ENCODE measurements at places on chromosomes 13 and 19.

- no peak for DNase-seq
Measured at GRCh38 chr13:73900591-73900990, 233.6 kb downstream of the KLF12 start.

GRCh38 chr19:10651851-10652250 is 2.3 kb upstream of the ILF3 start:
- DNase-seq: no peak

DNA sequence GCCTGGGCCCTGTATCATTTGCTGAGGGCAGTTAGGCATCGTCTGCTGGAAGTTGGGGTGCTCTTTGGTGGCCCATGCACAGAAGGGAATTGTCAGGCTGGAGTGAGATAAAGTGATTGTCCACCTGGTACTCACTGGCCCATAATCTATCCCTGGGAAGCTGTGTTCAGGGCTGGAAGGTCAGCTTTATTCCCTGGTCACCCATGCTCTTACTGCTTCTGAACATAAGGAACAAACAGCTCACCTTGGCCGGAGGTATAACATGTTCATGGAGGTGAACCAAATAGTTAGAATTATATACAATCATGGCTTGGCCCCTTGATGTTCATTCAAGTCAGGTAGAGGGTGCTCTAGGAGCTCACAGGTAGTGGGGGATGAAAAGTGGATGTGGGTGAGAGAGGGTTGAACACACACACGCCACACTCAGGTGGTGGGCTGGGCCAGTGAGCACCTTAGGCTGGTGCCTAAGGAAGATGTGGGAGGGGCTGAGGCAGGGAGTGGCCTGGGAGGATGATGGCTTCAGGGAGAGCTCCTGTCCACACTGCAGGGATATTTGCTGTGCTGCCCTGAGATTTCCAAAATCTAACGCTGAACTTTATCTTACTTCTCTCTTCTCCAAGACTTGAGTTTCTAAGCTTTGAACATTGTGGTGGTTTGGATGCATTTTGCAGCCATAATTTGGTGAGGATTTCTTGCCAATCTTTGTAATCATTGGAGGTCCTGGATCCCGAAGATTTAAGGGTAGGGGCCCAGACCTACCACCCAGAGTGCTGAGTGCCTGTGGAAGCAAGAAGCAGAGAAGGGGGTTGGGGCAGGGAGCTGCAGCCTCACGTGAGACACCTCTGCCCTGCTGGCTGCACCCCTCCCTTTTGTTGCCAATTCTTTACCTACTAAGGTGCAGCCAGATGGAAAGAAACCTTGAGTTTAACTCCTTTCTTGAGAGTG is 420.6 kb downstream of the ZNF536 start:
- DNase-seq: no peak

DNA sequence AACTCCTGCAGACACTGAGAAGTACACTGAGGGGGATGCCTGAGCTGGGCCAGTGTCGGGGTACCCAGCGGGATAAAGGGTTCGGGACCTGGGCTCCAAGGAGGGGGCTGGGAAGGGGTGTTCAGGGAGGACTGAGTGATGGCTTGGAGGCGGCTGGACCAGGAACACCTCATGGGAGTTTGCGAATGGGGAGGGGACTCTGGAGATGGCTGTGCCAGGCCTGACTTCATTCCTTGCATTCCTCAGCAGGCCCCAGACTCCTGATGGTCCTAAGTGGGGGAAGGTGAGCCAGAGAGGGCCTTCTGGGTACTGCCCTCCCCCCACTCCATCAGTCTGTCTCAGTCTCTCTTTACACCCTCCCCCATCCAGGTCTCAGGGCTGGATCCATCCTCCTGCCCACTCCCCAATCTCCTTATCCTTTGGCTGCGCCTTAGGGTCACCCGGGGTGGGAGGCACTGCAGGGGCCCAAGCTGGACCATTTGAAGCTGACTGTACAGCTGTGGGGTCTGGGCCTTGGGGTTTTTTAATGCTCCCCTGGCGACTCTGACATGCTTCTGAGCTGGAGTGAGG is 13.8 kb downstream of the PAK4 start:
- no peak for DNase-seq

- DNase-seq: no peak
Measured at GRCh38 chr13:59472134-59472533, 691.6 kb downstream of the DIAPH3 start.

- no peak for DNase-seq
Measured at GRCh38 chr19:36013280-36014011, 567 bp downstream of the ALKBH6 start.

- DNase-seq: no peak
Measured at GRCh38 chr13:104962411-104962810, 1573.1 kb downstream of the EFNB2 start.

DNA sequence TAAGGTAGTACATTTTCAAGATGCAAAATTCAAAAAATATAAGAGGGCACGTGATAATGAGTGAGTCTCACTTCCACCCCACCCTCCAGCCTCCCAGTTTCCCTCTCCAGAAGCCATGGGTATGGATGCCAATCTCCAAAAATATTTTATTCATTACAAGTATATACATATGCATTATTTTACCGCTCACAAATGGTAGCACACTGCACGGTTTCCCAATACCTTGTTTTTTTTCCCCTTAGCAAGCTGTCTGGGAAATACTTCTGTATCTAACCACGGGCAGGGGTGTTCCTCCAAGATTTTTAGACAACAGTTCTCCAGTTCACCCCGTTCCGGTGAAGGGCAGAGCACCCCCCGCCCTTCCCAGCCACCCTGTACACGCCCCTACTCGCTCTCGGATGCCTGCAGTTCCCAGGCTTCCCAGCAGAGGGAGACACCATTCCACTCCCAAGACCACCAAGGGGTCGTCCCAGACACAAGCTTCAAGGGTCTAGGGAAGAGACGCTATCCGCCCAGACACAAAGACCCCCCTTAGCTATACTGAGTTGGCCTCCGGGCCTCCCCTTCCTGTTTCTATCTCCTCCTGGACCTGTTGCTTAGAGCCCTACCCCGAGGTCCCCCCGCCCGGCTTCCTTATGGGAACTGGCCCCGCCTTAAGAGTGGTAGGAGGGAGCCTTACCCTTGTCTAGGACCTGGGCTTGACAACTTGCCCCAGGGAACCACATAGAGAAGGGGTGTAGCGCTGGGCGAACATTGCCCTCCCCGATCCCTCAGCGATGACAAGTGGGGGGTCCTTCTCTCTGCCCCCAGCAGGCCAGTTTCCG is 1.1 kb upstream of the FXYD3 start:
- peak; percentile 60 for DNase-seq

- DNase-seq: no peak
Measured at GRCh38 chr19:2288338-2288817, 6.4 kb upstream of the PEAK3 start.

DNA sequence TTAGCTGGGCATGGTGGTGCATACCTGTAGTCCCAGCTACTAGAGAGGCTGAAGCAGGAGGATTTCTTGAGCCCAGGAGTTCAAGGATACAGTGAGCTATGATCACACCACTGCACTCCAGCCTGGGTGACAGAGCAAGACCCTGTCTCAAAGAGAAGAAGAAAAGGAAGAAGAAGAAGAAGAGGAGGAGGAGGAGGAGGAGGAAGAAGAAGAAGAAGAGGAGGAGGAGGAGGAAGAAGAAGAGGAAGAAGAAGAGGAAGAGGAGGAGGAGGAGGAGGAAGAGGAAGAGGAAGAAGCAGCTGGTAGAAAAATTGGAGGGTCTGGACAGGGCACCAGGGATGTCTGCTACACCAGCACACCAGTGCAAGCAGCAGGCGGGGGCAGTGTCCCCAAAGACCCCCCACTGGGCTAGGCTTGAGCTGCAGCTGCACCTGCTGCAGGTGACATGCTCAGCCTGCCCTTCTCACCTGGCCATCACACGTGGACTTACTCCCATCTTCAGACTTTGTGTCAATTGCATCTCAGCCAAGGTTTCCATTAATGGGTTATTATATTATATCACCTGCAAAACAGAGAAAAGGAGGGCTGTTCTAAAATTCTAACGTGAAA is 180.9 kb upstream of the ZNF507 start:
- no peak for DNase-seq

- no peak for DNase-seq
Measured at GRCh38 chr13:102763741-102764140, 9.8 kb downstream of the TEX30 start.

DNA sequence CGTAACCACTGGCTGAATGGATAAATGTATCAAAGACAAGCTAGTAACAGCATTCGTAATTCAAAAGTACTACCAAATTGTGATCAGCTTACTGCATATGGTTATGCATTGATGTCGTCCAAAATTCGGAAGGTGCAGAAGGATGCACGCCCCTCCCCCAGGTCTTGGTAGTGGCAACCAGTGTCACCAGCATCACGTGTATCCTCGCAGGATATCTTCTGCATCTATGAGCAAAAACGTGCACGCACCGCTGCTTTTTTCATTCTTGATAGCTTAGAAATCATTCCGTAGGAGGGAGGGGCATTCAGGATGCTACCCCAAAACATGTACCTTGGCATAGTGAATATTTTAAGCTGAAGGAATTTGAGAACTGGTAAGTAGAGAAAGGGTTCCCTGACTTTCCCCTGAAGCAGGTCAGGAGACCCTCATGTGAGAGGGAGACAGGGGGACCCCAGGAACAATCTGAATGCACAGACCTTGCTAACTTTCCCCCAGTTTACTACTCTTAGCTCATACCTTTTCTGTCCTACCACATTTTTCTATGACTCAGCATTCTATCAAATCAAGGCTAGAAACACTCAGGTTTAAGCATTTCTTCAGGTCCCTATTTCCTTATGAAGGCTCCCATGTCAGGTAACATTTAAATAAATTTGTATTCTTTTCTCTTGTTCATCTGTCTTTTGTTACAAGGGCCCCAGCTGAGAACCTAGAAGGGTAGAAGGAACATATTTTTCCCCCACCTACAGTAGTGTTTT is 61.2 kb upstream of the TM9SF2 start:
- no peak for DNase-seq

DNA sequence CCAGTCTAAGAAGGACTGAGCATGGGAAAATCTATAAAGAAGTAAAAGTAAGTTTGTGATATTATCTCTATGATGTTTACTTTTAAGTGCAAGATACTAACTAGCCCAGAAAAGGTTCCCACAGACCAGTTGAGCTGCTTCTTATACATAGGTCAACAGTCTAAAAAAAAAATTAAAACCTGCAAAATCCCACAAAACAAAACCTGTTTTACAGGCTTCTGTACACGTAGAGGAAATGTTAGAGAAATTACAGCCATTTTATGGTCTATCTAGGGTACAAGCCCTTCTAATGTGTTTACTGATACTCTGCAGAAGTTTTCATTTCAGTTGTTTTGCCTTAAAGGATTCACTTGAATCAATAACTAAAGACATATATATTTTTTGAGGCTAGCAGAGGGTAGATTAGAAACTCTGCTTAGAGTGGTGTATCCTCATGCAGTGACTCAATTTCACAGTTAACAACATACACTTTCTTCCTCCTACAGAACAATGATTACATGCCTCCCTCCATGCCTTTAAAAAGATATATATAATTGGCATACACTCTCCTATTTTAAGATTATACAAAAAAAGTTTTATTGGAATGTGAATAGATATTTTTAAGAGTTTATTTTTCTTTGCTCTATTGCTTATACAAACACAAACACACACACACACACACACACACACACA is 43.9 kb downstream of the CAB39L start:
- no peak for DNase-seq

DNA sequence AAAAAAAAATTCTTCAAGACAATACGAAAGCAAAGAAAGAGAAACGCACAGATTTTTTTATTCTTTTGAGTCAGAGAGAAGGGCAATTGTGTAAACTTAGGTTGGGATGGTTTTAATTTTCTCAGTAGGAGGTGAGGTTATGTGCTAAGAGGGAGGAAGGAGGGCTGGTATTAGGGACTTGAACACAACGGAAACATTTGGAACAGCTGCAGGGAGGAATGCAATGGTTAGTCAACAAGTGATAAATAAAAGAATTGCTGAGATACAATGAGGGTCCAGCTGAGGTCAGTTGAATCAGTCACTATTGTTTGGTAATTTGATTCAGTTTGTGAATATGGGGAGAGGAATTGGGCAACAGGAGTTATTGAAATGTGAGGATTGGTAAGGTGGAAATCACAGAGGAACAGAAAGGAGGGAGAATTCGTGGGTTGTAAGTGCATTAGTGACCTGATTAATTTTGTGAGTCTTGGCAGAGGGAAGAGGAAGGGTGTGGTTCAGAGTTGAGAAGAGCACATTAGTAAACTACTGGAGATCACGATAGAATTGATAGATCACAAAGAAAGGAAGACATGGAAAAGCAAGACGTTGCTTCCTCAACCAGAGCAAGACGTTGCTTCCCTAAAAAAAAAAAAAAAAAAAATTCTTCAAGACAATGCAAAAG is 499.5 kb upstream of the SPRY2 start:
- peak; percentile 2 for DNase-seq

DNA sequence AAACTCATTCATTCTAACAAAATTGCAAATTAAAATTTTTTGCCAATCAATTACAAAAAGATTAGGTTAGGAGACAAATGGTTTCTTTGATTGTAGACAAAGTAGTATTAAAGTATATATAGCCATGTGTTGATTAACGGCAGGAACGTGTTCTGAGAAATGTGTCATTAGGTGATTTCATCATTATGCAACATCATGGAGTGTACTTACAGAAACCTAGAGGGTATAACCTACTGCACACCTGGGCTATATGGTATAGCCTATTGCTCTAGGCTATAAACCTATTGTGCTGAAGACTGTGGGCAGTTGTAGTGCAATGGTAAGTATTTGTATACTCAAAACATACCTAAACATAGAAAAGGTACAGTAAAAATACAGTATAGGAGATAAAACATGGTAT is 906.8 kb upstream of the SPRY2 start:
- no peak for DNase-seq

DNA sequence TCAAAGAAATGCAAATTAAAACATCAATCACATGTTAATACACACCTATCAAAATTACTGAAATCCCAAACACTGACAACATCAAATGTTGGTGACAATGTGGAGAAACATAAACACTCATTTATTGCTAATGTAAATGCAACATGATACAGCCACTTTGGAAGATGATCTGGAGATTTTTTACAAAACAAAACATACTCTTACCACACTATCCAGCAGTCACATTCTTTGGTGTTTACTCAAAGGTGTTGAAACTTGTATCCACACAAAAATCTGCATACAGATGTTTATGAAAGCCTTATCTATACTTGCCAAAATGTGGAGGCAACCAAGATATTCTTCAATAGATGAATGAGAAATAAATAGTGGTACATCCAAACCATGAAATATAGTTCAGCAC is 1219.5 kb upstream of the PCDH20 start:
- DNase-seq: no peak

DNA sequence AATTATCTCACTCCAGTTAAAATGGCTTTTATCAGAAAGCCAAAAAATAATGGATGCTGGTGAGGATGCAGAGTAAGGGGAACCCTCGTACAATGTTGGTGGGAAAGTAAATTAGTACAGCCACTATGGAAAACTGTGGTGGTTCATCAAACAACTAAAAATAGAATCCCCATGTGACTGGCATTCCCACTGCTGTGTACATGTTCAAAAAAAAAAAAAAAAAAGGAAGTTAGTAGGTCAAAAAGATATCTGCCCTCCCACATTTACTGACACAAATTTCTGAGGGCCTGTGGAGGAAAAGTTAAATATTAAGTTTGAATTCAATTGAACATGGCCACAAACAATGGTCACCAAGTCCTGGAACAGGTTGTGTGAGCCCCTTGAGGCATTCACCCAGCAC is 9.8 kb upstream of the ZSCAN5A start:
- no peak for DNase-seq

Measured in MG63 (cell line).